Glutamatergic neuron (in vitro differentiated cells): ENCODE measurements at places on chromosomes 1 and 21.

DNA sequence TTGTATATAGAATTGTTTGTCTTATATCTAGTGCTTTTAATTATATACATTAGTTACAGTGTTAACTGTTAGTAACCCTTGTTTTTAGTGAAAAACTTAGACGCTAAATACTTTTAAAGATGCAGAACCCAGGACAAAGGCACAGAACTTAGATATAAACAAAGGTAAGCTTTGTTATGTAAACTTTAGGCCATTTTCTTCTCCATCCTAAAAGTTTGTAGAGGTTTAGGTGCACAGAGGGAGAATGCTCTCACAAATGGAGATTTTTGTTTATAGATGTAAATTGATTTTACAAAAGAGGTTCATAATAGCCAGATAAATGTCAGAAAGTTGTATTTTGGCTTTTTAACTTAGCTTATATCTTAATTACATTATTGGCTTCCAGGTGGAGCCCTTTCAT is 490.5 kb upstream of the LRRC7 start:
- DNase-seq, result no peak

GRCh38 chr1:213692321-213692720 is 295.5 kb upstream of the PROX1 start:
- DNase-seq, result no peak

DNA sequence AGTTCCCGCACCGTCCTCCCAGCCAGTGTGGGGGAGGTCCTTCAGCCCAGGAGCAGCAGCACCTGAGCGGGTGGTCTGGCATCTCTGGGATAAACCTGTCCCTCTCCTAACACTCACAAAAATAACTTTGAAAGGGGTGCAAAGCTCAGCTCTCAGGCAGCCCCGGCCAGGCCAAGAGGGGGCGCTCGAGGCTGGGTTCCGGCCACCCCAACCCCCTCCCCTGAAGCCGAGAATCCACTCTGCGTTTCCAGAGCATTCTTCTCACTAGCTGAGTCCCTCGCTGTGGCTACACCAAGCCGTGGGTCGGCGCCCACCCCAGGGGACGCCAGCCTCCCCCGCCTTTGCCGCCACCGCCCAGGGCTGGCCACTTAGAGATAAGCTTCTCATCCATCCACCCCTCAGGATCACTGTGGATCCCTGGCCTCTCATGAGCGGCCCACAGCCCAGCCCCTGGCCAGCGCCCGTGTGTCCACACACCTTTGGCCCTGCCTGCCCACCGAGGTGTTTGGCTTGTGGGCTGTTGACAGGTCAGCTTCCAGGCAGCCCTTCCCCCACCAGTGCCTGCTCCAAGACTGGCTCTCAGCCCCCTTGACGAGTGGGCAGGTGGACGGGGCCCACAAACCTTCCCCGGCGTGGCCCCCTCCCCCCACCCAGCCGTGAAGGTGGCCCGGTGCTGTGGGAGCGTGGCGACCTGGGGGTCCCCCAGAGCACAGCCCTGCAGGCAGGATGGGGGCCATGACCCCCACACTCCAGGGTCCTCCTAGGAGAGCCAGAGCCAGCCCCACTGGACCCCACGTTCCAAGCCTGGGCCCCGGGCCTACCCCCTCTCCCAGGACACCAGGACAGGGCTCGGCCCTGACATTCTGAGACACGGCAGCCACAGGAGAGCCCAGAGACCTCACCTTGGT is 1.9 kb downstream of the FTCD start:
- DNase-seq, result peak; percentile 85

- DNase-seq, result no peak
Measured at GRCh38 chr1:70909262-70909822, 138.3 kb downstream of the PTGER3 start.

DNA sequence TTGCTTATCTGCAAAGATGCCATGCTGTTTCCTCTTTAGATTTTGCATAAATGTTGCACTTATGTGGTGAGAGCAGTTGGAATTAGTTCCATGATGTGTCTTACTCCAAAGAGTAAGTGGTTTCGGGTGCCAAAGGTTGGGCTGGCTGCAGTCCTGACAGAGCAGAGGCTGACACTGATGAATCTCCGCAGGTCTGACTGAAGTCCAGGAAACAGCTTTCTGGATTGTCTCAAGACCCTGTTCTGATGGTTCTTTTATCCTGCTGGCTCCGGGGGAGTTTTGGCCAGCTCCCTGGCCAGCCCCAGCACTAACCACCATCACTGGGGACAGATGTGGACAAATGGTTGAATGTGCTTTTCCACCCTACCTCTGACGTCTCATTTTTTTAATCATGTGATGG is 207.2 kb upstream of the KIAA0040 start:
- no peak for DNase-seq

GRCh38 chr21:23936224-23936623 is 1671.1 kb downstream of the MRPL39 start:
- DNase-seq, result no peak

GRCh38 chr1:77279929-77280328 is 1.9 kb upstream of the AK5 start:
- no peak for DNase-seq

DNA sequence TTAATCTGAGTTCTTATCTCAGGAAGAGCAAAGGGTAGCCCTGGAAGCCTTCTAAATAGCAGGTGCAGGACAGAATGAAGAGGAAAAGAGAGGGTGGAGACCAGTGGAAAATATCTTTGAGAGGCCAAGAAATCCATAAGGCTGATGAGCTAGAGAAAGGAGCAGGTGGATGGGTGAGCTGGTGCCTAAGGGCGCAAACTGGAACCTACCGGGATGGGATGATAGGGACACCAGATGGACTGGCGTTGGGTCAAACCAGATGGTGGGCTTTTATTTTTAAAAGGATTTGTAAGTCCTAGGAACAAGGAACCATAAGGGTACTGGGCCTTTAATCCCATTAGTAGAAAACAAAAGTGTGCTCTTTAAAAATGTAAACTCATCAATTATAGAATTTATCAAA is 59.7 kb downstream of the RGL1 start:
- no peak for DNase-seq

GRCh38 chr1:147833231-147833860 is 69.2 kb upstream of the GJA8 start:
- DNase-seq, result no peak

- peak; percentile 24 for DNase-seq
Measured at GRCh38 chr1:221217029-221217428, 337.8 kb downstream of the HLX start.

- DNase-seq, result no peak
Measured at GRCh38 chr1:225446595-225446960, 18.7 kb upstream of the LBR start.

GRCh38 chr1:110155878-110156522 is 5.7 kb downstream of the SLC6A17 start:
- DNase-seq, result no peak
